ENCODE measurements at places on chromosomes 5 and 9.
A peak's percentile ranks its signal among the peaks of the same experiment; 100 is the strongest.

DNA sequence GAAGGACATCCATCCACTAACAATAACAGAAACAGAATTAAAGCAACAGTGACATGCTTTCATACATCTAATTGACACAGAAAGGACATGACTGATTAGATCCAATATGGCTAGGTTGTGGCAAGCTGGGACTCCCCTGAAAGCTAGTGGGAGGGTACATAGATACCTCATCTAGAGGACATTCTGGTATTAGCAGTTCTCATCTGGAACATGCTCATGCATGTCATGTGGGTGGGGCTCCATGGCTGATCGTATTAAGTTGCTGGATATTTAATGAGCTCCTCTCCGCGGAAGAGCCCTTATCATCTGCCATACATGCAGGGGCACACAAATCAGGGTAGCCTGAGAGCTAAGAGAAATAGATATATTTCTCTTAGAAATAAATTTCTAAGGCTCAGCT, 358.9 kb downstream of the ICE1 start:
- no peak for DNase-seq

DNA sequence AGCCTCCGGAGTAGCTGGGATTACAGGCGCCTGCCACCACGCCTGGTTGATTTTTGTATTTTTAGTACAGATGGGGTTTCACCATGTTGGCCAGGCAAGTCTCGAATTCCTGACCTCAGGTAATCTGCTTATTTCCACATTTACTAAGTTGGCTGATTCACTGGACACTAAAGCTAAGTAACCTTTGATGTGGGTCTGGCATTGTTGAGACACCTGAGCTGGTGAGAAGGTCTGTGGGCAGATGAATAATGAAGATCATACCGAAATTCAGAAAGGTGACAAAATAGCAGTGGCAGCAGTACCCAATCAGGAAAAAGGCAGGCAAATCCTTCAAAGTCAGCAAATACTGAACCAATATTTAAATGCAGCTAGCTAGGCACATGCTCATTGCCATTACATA, 210.6 kb upstream of the ZNF608 start:
- DNase-seq = no peak

DNA sequence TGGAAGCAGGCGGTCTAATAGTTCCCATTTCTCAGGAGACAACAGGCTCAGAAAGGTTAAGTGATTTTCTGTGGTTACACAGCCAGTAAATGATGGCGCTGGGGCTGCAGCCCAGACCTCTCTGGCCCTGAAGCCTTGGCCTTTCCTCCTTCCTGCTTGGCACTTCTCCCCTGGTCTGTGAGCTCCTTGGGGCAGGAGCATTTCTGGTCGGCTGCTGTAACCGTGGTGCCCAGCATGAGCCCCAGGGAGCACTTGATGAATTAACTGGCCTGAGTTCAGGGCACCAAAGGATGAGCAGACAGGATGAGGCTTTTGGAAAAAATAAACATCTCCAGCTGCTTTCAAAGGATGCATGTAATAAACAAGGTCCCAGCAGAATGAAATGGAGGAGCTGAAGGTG, 30.2 kb downstream of the CDHR2 start:
- DNase-seq = no peak

- no peak for DNase-seq
These were observed 106.1 kb upstream of the FGF10 start for GRCh38 chr5:44495280-44495679.

DNA sequence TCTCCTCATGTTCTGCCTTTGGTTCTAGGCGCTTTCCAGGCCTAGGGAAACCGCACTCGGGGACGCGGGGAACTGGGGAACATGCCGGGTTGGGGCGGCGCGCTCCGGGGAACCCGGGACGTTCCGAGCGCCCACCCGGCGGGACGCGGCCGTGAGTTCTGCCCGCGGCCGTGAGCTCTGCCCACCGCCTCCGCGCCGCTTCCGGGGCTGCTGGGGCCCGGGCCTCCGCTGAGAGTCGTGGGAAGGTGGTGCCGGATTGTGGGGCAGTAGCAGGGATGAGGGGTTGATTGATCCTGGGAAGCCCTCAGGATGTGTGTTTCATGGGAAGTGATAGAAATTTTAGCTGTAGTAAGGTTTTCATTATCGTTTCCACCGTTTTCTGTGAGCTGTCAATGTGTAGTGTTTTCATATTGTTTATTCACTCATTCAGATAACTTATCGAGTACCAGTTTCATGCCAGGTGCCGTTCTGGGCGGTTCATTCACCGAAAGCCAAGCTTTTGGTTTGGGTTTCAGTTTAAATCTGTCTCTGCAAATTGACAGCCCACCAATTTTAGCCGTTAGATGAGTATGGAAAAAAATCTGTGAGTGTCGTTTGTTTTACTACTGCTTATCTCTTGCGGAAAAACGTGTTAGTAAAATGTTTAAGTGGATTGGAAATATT, 657 bp downstream of the MTRR start:
- DNase-seq = no peak

DNA sequence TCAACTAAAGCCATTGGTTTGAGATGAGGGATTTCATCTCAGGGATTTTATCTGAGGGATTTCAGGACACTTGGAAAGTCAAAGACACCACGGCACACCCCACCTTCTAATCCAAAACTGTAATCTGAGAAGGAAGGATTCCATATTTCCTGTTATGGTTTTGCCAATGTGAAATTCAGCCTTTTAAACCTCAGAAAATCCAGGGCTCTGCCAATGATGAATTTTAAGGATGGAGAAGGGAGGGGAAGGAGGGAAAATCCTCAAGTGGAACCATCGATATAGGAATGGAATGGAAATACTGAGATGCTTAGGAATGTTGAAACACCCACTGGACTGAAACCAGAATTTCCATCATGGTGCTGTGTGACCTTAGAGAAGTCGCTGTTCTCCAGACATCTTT, 5.3 kb downstream of the C1QTNF3 start:
- no peak for DNase-seq

GRCh38 chr9:110066929-110067716, 140.8 kb downstream of the C9orf152 start:
- no peak for DNase-seq

DNA sequence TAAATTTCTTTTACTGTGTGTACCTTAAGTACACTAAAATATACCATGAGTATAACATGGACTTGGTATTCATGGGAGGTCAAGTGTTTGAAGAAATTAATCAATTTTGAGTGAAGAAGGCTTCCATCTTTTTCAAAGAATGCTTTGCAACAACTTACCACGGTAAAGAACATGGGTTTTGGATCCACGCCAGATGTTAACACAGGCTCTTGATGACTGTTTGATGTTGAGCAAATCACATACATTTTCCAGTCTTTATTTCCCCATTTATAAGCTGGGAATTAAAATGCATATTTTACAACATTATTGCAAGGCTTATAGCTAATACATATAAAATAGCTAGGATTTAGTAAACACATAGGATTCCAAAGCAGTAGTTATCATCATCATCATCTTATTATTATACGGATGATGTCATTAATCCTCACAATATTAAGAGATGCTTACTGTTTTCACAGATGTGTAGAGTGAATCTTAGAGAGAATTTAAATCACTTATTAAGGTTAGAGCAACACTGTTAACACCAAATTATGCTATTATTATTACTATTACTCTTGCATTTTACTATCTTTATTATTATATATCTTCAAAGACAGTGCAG, 362.0 kb downstream of the PRELID2 start:
- no peak for DNase-seq

GRCh38 chr5:93430118-93430517, 150.9 kb downstream of the NR2F1-AS1 start:
- DNase-seq = no peak

DNA sequence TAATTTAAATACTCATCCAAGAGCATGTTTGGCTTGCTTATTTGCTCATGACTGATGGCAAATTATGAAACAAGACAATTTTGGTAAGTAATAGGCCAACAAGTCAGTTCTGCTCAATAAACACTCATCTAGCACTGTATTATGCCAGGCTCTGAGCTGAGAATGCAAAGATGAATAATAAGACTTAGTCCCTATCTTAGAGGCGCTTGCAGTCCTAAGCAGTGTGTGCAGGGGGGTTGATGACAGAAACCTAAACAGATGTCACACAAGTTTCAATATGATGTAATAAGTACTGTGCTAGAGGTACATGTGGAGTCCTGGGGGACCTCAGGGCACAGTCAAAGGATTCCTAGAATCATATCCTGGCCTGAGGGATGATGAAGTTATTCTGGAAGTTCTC, 287.6 kb upstream of the ADRA1B start:
- no peak for DNase-seq

- no peak for DNase-seq
These were observed 159.1 kb upstream of the RGMB start for GRCh38 chr5:98614341-98614740.

- DNase-seq = no peak
These were observed 252.0 kb downstream of the RASEF start for GRCh38 chr9:82810915-82811314.

- DNase-seq = peak; percentile 48
These were observed 297.4 kb upstream of the ZNF608 start for GRCh38 chr5:125043781-125044391.

- DNase-seq = no peak
These were observed 69.8 kb downstream of the CMYA5 start for GRCh38 chr5:79759436-79759835.

GRCh38 chr9:89502038-89502601, 4.2 kb upstream of the SEMA4D start:
- DNase-seq = no peak

DNA sequence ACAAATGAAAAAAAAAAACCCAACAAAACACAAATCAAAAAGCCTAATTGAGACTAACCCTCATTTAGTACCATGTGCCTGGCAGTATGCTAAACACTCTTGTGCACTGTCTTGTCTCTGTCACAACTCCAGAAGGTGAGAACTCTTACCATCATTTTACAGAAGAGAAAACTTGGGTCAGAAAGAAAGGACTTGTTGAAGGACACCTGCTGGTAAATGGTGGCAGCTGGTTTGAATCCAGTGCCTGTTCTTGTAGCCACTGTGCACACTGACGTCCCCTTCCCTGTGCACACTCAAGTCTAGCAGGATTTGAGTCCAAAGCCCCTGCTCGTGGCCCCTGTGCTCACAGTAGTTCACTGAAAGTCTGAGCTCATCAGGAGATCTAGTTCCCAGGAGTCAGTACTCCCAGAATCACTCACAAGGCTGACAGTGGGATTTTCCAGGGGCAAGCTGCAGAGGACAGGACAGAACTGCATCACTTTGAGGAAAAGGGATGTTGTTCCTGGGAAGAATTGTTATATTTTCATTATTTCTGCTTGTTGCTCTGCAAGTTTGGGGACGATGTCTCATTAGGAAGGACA, 43.0 kb upstream of the HSD17B4 start:
- DNase-seq = no peak

- DNase-seq = no peak
These were observed 4.0 kb downstream of the BNIP1 start for GRCh38 chr5:173148354-173148753.

DNA sequence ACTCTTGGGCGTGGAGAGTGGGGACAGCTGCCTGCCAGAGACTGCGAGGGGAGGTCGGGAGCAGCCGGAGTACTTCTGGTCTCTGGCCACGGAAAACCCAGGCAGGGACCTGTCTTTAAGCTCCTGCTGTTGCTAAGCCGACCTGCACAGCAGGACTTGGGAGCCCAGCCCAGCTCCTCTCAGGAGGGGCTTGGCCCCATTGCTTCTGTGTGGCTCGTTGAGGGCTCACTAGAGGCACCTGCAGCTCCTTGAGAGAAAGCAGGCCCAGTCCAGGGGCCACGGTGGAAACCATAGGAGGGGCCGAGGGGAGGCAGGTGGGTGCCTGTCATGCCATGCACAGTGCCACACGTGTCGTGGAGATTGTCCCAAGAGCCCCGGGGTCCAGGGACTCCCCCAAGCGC, 3.3 kb upstream of the LCN2 start:
- no peak for DNase-seq

- no peak for DNase-seq
These were observed 85.2 kb downstream of the ATG10 start for GRCh38 chr5:82057051-82057450.

DNA sequence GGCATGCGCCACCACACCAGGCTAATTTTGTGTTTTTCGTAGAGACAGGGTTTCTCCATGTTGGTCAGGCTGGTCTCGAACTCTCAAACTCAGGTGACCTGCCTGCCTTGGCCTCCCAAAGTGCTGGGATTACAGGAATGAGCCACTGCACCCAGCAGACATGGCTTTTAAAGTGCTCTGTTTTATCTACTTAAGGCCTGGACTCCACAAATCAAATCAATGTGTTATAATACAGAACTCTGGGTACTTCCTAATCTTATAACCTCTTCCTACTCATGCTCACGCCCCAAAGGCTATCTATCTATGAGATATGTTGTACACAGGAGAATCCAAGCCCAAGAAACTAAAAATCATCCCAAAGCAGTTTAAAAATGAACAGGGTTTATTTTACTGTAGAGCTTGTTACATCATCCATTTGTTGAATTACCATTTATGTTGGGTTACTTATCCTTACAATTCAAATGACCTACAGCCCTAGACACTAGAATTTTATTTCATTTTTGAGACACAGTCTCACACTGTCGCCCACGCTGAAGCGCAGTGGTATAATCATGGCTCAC, 155.1 kb downstream of the EFNA5 start:
- no peak for DNase-seq

GRCh38 chr5:170579601-170580000, 75.8 kb downstream of the KCNIP1 start:
- no peak for DNase-seq

GRCh38 chr9:14242150-14242805, 71.7 kb downstream of the NFIB start:
- DNase-seq = no peak

DNA sequence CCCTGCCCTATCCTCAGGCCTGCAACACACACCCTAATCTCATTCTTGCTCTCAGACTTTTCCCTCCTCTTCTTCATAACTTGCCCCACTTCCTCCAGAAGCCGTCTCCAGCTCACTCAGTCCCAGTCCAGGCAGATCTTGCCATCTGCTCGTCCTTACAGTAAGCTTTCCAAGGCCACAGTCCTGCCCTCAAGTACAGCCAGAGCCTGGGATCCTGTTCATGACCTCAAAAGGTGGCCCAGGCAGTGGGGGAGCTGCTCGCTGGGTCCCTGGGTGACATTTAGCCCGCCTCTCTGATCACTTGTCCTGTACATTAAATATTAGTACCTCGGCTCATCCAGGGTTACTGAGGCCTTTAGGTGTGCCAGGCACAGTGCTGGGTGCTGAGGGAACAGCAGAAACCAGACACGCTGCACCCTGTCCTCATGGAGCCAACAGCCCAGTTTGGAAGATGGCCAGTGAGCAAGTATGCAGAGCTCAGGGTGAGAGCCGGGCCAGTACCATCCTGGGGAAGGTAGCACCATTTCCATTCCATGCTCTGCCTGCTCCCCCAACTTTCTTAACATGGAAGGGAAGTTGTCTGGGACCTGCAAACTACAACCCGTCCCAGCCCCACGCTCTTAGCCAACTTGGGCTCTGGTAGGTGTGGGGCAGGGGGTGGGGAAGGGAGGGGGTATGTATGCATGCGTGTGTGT, 100.4 kb downstream of the C5orf15 start:
- no peak for DNase-seq

- no peak for DNase-seq
These were observed 22.1 kb downstream of the GABRP start for GRCh38 chr5:170805666-170806065.

All from HEK293T (cell line).